CD4-positive, alpha-beta T cell treated with Interleukin-17A for 4 hours (primary cell): ENCODE measurements at places on chromosomes 3 and 15.

- no peak for DNase-seq
These were observed 3.4 kb downstream of the SLC25A26 start for GRCh38 chr3:66224220-66224619.

DNA sequence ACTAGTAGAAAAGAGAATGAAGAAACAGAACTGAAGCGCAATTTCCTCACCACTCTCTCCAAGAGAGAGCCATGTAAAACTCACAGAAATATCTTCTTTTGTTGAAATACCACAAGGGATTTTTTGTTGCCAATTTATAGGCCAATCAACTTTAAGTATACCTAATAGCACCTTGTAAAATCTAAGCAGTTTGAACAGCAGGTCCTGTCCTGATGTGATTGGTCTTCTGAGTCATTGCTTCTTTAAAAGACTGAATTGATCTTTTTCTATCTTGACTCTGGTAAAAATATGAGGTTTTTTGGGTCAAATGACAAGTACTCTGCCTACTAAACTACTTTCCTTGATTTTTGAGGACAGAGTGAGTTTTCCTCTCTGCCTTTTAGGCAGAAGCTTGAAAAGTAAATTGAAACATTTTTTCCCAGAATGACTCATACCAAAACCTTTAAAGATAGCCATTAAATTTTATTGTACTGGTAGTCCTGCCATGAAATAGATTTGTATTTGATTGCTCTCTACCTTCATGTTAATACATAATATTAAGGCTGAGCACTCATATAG is 343.9 kb upstream of the CBLB start:
- DNase-seq: no peak

DNA sequence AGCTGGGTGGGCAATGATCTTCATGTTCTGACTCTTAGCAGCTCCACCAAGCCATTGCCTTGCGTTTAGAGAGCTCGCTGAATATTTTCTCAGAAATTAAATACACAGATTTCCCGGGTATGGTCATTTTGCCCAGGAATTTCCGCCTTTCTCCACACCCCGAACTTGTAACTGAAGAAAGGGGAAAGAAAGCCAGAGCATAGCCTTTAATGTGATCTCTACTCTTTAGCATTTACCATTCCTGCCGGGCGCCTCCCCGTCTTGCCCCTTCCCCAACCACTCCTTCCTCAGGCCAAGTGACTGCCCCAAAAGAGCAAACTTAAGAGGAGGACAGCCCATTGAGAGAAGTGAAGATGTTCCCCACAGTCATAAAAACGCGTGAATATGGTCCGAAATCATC is 53.1 kb downstream of the LMCD1 start:
- no peak for DNase-seq

- DNase-seq: no peak
These were observed 266.4 kb downstream of the FAM43A start for GRCh38 chr3:194951931-194952582.

DNA sequence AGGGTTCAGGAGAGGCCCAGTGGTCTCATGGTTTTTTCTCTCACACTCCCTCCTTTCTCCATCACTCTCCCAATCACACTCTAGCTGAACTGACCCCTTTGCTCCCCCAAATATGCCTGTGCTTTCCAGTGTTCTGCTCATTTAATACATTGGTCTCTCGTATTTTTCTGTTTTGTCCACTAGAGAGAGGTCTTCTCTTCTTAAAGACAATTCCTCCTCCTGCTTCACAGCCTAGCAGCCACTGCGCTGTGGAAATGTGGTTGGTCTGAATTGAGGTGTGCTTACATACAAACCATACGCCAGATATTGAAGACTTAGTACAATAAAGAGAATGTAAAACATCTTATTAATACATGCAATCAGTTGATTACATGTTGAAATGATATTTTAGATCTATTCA is 60.6 kb upstream of the XCR1 start:
- DNase-seq: no peak

DNA sequence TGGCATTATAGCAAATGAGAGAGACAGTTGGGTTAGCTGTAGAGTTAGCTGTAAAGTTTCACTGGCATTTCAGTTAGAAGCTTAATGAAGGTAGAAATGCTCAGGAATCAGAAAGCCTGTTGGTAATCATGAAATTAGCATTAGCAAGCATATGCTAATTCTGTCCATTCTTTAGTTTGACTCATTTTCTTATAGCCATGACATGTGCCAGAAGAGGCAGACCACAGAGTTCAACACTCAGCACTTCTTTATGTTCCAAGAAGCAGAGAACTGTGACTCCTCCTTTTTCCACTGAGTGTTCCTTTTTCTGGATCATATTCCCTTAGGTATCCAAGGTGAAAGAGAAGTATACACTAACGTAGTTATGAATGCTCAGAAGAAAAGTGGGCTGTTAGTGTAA is 276.2 kb upstream of the SGO1 start:
- DNase-seq: no peak

- DNase-seq: no peak
These were observed 19.9 kb downstream of the PLA2G4F start for GRCh38 chr15:42136513-42136912.

DNA sequence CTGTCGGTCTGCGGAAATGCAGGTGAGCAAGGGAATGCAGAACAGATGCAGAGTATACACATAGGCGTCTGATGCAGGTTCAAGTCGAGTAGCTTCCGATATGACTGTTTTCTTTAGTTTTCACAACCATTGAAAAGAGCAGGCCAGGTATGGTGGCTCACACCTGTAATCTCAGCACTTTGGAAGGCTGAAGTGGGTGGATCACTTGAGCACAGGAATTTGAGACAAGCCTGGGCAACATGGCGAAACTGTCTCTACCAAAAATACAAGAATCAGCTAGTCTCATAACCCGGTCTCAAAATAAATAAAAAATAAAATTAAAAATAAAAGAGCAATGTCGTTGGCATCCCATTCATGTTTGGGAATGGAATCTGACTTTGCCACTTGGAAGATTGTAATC is 101.5 kb downstream of the PTPRG start:
- no peak for DNase-seq

- DNase-seq: no peak
These were observed 690.8 kb upstream of the ARPP21 start for GRCh38 chr3:34948517-34948916.

DNA sequence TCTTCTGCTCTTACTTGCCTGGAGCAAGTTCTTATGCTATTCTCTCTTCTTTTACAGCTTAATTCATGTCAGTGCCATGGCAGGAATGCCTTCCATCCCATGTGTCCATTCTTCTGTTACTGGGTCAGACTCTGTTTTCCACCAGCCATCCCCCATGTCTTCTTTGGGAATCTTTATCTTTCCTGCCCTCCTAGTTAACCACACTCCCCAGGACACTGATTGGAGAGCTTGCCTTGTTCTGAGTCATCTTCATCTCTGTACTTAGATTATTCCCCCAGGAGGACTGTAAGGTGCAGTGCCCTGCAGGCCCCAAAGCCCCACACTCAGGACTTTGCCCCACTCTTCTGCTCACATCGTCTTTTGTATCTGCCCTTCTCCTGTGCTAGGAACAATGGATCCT is 3.6 kb downstream of the ABHD17C start:
- DNase-seq: no peak

GRCh38 chr3:11532931-11533391 is 110.8 kb downstream of the VGLL4 start:
- DNase-seq: no peak

DNA sequence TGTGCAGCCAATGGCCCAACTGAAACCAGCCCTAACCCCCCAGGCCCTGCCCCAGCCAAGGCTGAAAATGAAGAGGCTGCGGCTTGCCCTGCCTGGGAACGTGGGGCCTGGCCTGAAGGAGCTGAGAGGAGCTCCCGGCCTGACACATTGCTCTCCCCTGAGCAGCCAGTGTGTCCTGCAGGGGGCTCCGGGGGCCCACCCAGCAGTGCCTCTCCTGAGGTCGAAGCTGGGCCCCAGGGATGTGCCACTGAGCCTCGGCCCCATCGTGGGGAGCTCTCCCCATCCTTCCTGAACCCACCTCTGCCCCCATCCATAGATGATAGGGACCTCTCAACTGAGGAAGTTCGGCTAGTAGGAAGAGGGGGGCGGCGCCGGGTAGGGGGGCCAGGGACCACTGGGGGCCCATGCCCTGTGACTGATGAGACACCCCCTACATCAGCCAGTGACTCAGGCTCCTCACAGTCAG is 11.2 kb downstream of the MAP1A start:
- no peak for DNase-seq

GRCh38 chr3:79632842-79633241 is 135.0 kb downstream of the ROBO1 start:
- DNase-seq: no peak

DNA sequence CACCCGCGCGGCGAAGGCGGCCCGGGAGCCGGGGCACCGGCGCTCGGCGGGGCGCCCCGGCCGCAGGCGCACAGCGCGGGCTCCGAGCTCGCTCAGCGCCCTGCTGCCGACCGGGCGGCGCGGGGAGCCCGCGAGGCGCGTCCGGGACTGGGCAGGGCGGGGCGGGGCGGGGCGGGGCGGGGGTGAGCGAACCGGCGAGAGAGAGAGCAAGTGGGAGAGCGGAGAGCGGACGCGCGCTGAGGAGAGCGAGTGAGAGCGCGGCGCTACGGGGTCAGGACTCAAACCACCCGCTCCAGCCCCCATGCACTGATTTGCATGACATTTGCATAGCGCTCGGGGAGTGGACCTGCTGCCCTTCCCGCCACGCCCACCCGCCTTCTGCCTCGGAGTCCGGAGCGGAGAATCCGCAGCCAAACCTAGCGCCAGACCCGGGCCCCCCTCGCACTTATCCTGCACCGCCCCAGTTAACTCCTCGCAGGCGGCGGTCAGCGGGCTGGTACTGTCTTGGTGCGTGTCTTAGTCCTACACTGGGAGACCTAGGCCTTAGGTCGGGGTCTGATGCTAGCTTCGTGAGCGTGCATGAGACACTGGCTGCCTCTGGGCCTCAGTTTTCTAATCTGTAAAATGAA is at the start of gene MYLK:
Gene MYLK, minus strand, starts transcription at position 130 of the 629 bp plus-strand sequence. CDS start 90,491 bp downstream, outside the sequence.
- peak; percentile 14 for DNase-seq

DNA sequence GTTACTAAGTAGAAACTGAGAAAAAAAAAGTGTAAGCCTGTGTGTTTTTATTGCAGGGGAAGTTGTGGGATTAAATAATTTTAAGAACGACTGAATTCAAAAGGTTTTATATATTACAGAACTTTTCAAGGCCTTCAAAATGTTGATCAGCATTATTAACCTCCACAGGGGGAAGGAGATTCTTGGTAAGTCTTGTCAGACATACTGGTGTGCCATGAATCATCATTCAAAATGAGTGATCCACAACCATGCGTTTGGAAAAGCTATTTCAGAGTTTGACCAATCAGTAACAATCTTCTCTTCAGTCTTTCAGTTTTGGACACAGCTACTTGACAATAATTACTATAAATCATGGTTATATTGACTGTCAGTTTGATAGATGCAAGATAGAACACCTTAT is 70.2 kb downstream of the ADAMTS9 start:
- no peak for DNase-seq

GRCh38 chr3:50287262-50287661 is 5.0 kb downstream of the IFRD2 start:
- DNase-seq: no peak

DNA sequence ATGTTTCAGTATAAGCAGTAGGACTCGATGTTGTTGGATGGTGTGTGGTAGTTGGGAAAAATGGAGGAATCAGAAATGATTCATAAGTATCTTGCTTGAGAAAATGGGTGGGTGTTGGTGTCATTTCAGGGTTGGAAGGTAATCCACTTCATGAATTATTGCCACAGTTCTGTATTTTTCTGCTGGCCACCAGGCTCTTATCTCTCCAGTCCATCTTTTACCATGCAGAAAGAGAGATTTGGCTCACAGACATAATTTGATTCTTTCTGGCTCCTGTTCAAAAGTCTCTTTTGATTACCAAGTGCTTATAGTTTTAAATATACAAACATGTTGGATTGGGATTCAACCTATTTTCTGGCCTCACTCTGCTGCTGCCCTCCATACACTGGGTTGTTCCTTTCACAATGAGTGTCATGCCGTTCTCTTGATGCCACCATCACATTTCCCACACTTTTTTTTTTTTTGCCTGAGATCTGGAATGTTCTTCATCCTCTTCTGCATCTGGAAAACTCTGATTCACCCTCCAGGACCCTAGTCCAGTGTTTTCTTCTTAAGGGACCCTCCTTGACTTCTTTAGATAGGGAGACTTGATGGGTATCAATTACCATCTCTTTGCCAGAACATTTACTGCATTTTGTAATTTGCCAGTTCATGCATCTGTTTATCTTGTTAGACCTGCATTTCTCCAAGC is 69.4 kb upstream of the GAP43 start:
- DNase-seq: no peak

GRCh38 chr3:14477311-14477935 is 62.7 kb downstream of the GRIP2 start:
- DNase-seq: peak; percentile 0

DNA sequence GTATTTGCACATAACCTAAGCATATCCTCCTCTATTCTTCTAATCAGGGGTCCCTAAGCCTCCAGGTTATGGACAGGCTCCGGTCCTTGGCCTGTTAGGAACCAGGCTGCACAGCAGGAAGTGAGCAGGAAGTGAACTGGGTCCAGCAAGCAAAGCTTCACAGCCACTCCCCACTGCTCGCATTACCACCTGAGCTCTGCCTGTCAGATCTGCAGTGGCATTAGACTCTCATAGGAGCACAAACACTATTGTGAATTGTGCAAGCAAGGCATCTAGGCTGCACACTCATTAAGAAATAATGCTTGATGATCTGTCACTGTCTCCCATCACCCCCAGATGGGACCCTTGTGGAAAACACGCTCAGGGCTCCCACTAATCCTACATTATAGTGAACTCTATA is 9.8 kb downstream of the MSL2 start:
- peak; percentile 50 for DNase-seq

DNA sequence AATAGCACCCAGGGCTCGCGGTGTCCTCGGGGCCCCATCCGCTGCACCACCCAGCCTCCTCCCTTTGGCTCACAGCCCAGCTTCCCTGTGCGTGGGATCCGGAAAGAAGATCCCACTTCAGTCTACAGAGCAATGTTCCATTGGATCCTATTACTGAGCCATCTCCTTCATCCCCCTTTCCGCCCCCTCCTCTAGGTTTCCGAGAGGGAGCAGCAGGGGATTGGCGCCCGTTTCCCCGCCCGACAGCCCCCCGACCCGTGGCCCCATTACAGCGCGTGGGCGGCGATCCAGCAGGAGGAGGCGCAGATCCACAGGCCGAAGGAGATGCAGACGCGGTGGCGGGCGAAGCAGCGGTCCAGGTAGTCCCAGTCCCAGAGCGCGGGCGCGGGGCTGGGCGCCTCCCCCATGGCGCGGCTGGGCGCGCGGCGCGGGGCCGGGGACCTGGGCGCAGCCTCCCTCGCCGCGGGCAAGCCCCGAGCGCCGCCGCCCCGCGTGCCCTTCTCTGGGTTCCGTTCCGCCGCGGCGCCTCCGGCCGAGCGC is 340 bp downstream of the TMEM44 start:
- DNase-seq: peak; percentile 12

DNA sequence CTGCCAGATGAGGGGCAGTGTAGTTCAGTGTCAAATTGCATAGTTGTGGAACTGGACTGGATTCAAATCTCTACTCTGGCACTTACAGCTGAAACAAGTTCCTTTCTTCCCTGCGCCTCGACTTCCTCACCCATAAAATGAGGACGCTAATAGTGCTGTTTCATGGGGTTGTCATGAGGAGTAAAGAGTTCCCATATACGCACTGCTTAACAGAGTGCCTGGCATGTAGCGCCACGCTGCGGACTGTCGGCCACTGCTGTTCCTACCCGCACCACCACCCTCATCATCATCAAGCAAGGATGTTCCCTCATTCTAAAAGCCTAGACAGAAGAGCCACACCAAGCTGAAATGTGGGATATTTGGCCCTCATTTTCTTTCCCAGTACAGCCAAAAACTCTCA is 91.9 kb downstream of the CHDH start:
- DNase-seq: no peak
